ENCODE measurements at places on chromosomes 2 and 18. TPM values are rescaled to one million over a fixed set of nuclear protein-coding genes. Genes with fewer than 3 reads are reported as not detected.

CNGA3 gene
- 0.18 TPM for total RNA-seq

DNA sequence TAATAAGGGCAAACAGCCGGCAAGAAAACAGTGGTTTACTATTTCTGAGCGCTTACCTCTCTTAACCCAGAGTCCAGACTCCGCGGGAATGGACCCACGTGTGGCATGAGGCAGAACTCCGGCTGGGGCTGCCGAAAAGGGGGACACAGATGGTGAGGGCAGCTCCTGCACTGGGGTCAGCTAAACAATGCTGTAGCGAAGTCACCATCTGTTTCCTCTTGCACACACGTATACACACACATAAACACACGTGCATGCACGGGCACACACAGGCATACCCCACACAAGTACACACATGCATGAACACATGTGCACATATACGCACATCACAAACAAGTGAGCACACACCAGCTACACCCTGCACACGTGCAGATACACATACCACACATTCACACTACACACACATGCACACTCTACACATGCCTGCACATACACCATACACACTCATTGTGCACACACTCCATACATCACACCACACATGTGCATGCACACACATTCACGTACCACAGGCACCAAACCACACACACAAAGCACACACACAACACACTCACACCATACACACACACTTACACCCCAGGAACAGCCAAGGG is 105.9 kb upstream of the ID2 start:
- DNase-seq: no peak

- peak; percentile 42 for DNase-seq
Observed at GRCh38 chr18:62979176-62979575, 263.8 kb downstream of the PHLPP1 start.

GRCh38 chr2:101199251-101199791 is 48.1 kb upstream of the TBC1D8 start:
- DNase-seq: peak; percentile 37

RESP18 gene
- not detected for total RNA-seq

ITPRIPL1 gene
- 3.4 TPM for total RNA-seq

ITSN2 gene
- total RNA-seq: 32.4 TPM

DNA sequence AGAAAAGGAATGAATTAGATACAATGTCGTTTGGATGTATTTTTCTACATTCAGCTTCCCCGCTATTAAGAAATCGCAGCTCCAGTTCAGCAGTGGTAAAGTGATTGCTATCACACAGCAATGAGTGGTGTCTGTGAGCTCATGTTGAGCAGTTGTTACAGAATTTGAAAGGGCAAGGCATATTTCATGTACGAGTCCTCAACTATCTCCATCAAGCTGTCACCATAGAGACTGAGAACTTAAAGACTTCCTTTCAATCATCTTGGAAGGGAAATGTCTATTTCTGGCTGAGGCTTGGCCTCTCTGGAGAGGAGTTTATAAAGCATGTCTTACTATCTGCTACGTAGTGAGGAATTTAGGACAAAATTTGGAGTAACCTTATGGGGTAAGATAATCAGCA is 24.4 kb upstream of the FAM117B start:
- DNase-seq: no peak

DNA sequence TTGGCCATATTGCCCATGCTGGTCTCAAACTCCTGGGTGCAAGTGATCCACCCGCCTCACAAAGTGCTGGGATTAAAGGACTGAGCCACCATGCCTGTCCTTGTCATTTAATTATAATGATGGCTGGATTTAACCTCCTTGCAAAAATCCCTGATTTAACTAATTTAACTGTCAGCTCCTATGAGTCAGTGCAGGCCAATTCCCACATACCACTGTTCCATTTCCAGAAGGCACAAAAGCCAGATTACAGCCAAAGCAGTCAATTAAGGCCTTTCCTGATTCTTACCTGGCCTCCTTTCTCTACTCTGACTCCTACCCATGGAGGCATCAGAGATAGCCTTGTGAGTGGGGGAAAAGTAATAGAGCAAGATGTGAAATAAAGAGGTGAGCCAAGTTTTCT is 12.3 kb upstream of the SLC35F5 start:
- DNase-seq: peak; percentile 22

DNA sequence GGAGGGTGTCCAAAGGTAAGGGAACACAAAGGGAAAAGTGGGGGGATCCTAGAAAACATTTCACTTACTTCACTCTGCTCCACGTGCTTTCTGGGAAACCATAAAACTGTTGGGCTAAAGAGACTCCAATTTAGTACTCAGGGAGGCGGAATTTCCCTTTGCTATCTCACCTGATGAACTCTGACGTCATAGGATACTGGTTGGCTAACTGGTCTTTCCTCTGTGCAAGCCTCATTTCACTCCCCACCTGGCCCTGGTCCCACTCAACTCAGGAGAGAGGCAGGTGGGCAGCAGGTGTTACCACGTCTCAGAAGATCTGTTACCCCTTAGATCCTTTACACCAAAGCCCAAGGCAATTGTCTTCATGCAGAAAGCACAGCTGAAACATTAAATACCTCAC is 51.8 kb upstream of the PMAIP1 start:
- DNase-seq: no peak

DNA sequence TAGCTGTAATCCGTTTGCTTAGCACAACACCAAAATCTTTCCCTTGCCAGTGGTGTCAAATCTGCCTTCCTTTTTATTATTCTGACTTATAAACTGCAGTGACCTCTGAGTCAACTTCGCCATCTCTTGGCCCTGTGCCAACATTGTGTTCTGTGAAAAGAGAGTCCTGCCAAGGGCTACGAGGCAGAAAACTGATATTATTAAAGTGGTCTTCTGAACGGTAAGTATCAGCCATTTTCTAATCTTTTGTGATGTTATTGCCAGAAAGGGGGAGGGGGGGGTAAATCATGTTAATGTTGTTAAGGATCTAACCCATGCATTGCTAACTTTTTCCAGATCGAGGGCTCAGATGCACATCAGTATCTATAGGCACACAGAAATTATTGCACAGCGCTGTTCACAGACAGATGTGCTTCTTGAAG is 121.5 kb upstream of the LTBP1 start:
- peak; percentile 68 for DNase-seq

DNA sequence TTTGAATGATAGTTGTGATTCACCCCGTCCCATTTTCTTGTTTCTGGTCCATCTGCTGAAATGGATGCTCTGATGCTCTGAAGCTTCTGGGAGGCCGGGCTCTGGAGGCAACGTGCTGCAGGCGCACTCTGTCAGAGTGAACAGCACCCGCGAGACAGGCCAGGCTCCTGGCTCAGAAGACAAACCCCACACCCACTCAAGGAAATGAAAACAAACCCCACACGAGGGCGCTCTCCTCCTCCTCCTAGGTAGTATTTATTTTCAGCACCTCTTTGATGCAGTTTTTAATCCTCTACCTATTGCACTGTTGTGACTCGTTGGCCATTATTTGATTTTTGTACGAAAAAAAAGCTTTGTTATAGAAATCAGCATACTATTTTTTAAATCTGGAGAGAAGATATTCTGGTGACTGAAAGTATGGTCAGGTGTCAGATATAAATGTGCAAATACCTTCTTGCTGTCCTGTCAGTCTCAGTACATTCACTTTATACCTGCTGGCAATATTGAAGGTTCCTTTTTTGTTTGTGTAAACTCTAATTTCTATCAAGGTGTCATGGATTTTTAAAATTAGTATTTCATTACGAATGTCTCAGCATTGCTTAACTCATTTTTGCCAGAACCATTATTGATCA is 10.3 kb upstream of the CHST10 start:
- peak; percentile 59 for DNase-seq

- no peak for DNase-seq
Observed at GRCh38 chr18:10671441-10671840, 145.6 kb downstream of the NAPG start.

- DNase-seq: peak; percentile 27
Observed at GRCh38 chr2:176111309-176111663, 4.2 kb downstream of the HOXD11 start.

GRCh38 chr2:99936065-99936464 is 206.3 kb downstream of the AFF3 start:
- DNase-seq: no peak

DNA sequence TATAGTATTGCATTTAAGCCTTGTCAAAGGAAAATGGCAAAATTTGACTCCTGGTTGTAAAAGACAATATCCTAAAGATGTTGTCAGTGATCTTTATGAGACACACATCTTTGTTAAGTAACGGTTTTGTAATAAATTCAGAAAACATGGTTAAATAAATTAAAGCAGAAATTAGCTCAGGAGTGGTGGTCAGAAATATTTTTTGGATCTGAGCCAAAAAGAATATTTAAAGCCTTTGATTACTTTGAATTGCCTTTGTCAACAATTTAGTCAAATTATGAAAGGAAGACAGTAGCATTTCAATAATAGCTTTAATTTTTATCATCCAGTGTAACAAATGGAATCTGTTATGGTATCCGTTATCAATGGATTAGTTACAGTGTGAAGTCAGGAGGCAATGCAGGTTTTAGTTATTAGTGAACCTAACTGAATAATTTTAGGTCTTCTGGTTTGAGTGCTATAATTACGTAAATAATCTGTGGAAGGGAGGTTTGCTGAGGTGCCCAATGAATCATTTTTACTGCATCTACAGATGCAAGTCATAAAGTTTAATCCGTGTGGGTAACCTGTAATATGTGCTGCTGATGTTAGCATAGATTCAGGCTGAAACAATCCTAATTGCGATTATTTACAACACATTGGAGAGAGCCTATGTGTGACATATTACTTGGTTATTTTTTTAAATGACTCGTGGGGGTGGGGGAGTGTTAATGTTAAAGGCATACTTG is 42.7 kb downstream of the SMAD4 start:
- DNase-seq: no peak

CCDC102B gene
- total RNA-seq: 3.1 TPM

- DNase-seq: peak; percentile 73
Observed at GRCh38 chr18:68427951-68428401, 286.9 kb downstream of the TMX3 start.

- DNase-seq: peak; percentile 27
Observed at GRCh38 chr18:36640021-36640952, 188.5 kb downstream of the TPGS2 start.

ZNF514 gene
- total RNA-seq: 16.1 TPM

GRCh38 chr18:22488554-22488953 is 70.8 kb upstream of the CTAGE1 start:
- DNase-seq: peak; percentile 71

- no peak for DNase-seq
Observed at GRCh38 chr2:65658881-65659280, 226.5 kb upstream of the SPRED2 start.

GPR35 gene
- total RNA-seq: 0.09 TPM

GRCh38 chr2:75787532-75788132 is 76.9 kb upstream of the GCFC2 start:
- DNase-seq: peak; percentile 32

KIF1A gene
- total RNA-seq: under 0.01 TPM

DNA sequence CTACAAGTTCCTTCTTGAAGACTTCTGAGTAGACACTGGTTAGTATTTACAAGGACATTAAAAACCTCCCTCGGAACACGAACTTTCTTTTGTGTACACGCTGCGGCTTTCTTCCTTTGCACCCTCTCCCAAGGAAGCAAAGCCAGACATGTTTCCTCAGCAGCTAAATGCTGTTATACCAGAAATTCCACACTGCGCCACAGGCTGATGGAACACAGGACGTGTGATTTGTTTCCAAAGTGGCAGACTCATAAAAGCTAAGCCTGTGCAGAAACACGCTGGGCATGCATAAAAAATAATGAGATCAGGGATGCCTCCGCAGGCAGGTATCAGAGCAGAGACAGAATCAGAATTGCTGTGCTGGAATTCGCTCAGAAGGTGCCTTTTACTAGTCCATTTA is 73.0 kb upstream of the RGPD5 start:
- DNase-seq: no peak

PLCD4 gene
- 1.2 TPM for total RNA-seq

- no peak for DNase-seq
Observed at GRCh38 chr2:221134718-221135117, 437.4 kb downstream of the EPHA4 start.

NYAP2 gene
- total RNA-seq: not detected

TPO gene
- not detected for total RNA-seq

GRCh38 chr2:233486778-233487552 is 79.6 kb downstream of the USP40 start:
- DNase-seq: peak; percentile 94
